Stimulated activated CD4-positive, alpha-beta T cell treated with anti-CD3 and anti-CD28 coated beads, TNF-alpha, amount 100 ng/mL, for 48 hours (primary cell): ENCODE measurements at places on chromosomes 2 and 18.

GRCh38 chr2:47725808-47726207, 57.1 kb upstream of the MSH6 start:
- DNase-seq: no peak

DNA sequence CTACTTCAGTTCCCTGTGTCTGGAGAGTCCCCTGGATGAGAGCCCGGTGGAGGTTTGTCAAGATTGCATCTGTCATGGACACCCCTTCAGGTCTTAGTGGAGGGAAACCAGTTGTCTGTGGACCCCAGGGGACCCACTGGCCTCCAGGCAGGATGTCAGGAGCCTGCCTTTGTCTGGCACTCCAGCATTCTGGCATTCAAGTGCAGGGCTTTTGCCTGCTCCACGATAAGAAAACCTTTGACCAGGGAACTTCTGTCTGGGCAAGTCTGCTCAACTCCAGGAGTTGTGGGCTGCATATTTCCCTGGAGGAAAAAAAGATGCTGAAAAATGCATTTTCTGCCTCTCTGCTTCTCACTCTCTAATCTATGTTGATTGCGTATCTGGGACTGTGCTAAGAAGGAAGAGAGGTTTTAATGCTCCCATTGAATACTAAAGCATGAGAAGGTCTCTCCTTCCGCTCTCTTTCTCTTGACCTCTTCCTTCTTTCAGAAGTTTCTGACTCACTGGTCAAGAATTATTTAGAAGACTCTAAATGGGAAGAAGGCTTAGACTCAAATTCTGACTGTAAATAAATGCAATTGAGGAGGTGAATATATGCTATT, 104.5 kb downstream of the MMADHC start:
- DNase-seq: no peak

DNA sequence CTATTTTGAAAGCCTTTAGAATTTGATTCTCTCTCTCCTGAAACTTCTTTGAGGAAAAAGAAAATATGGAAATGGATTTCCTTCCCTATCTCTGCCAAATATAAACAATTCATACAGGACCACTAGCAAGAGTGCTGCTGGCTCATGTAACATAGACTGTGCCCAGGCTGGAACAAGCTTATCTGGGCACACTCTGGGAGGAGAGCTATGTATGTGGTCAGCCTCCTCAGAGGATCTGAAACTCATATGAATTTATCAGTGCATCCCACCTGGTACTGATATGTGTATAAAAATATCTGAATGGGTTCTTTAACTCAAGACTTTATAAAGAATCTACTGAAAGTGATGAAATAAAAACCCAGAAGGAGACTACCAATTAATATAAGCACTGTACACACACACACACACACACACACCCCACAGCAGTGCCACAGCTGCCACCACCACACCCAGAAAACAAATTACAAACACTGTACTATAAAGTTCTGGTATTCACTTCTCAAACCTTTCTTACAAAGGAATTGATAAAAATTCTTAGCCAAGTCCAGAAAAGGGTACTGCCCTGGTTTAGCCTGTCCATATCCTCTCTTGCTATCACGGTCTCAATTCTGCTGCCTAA, 115.6 kb downstream of the IRS1 start:
- DNase-seq: no peak

DNA sequence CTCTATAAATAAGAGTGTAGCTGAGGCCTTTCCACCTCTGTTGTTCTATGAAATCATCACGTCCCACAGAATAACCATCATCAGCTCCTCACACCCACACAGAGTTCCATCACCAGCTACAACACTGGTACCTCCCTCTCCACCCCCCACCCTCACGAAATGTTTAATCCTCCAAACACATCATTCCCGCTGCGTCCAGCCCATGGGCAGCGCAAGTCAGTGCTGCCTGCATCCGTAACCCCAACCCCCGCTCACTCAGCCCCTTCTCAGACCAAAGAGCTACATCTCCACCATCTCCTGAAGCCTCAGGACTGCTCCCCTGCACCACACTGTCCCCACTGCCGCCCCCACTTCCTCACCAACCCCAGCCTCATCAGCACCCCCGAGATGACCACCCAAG, 19.4 kb downstream of the DNMT3A start:
- no peak for DNase-seq

DNA sequence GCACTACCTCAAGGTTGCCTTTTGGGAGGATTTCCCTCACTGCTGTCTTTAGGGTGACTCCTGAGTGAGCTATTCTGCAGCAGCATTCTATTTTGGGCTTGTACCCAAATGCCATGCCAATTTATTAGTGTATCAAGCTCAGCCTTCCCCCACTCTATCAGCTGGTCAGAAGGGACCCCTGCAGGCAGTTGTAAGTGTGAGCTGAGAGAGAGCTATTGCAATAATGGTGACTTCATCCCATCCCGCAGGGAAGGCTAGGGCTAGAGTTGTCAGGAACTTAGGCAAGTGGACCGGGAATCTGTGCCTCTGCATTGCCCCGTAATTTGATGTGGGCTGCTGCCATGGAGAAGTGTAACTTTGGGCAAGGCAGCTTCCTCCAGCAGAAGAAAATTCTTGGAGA, 1.8 kb upstream of the CRYGB start:
- DNase-seq: no peak

GRCh38 chr2:27606611-27607010, 22.2 kb downstream of the CCDC121 start:
- DNase-seq: no peak

GRCh38 chr2:191929288-191929687, 82.4 kb upstream of the CAVIN2 start:
- DNase-seq: no peak

DNA sequence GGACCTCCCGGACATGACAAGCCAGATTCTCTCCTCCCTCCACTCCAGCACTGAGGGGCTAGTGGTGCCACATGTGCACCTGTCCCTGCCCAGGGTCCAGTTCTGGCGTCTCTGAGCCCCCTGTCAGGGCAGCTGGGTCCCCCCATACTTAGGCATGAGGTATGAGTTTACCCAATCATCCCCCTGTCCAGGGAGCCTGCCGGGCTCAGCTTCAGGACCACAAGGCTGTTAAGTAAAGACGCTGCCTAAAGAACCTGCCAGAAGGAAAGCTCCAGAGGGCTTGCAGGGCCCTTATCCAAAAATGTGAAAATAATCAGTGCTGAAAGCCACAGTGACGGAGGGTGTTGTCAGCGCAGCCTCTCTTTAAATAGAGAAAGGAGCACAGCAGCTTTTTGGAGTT, 40.0 kb downstream of the SH3BP4 start:
- no peak for DNase-seq

DNA sequence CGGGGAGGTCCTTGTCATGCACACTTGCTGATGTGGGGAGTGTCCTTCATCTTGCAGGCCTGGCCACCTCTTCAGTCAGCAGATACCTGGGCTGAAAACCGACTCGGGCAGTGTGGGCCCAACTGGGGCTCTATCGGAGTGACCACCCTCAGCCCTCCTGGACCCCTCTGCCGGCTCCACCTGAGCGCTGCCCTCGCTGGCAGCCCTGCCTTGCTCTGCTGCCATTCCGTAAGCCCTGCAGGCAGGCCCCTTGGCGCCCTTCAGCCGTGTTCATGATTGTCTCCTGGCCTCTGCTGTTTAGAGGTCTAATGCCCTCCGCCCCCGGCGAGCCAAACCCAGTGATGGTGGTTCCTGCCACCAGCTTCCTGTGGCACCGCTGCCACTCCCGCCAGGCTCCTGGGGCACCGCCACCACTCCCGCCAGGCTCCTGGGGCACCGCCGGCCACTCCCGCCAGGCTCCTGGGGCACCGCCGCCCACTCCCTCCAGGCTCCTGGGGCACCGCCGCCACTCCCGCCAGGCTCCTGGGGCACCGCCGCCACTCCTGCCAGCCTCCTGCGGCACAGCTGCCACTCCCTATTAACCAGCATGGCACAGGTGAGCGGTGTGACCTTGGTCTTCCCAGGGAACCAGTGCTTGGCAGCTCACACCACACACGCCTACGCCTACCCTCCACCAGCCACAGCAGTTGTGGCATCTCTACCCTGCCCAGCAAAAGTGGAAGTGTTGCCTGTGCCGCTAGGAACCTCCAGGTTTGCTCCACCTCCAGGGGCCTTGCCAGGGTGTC, 15.9 kb downstream of the CAPN10 start:
- DNase-seq: no peak

DNA sequence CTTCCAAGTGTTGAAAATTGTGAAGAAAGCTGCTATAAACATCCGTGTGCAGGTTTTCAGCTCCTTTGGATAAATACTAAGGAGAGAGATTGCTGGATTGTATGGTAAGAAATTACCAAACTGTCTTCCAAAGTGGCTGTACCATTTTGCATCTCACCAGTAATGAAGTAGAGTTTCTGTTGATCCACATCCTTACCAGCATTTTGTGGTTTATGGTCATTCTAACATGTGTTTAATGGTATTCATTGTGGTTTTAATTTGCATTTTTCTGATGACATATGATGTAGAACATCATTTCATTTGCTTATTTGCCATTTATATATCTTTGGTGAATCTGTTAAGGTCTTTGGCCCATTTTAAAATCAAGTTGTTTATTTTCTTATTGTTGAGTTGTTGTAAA, 260.7 kb downstream of the SPAG16 start:
- no peak for DNase-seq

GRCh38 chr2:36597003-36597531, 901 bp downstream of the FEZ2 start:
- no peak for DNase-seq

DNA sequence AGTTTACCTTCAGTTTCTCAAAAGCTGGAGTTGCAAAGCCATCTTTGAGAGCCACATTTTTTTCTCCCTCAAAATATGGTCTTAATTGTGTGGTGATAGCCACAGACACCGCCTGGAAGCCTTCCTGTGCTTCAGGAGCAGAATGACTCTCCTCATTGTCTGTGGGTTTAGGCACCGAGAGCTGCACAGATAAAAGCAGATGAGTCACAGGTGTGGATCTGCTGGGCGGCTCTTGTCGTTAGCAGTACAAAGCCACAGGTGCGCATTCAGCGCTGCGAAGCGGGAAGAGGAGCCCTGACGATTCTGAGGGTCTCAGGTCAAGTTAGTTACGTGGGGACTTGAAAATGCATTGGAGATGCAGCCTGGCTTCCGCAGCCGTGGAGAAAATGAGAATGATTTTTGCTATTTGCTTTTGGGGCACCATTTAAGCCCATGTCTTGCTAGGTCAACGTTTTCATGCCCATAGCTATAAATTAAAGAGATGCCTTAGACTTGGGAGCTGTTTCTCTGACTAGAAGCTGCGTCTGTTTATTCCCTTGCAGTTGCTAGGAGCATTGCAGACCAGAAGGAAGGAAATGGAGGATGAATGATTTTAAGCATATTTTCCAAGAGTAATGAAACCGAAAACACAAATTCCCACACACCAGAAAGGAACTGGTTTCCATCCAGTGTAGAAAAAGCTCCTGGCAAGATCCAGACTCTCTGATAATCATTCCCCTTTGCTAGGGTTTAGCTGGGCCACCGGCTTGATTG, 51.5 kb downstream of the KLHL29 start:
- DNase-seq: peak; percentile 48

GRCh38 chr2:172297950-172298349, 129.4 kb upstream of the ITGA6 start:
- no peak for DNase-seq

GRCh38 chr2:108614043-108614545, 79.8 kb downstream of the LIMS1 start:
- DNase-seq: no peak

DNA sequence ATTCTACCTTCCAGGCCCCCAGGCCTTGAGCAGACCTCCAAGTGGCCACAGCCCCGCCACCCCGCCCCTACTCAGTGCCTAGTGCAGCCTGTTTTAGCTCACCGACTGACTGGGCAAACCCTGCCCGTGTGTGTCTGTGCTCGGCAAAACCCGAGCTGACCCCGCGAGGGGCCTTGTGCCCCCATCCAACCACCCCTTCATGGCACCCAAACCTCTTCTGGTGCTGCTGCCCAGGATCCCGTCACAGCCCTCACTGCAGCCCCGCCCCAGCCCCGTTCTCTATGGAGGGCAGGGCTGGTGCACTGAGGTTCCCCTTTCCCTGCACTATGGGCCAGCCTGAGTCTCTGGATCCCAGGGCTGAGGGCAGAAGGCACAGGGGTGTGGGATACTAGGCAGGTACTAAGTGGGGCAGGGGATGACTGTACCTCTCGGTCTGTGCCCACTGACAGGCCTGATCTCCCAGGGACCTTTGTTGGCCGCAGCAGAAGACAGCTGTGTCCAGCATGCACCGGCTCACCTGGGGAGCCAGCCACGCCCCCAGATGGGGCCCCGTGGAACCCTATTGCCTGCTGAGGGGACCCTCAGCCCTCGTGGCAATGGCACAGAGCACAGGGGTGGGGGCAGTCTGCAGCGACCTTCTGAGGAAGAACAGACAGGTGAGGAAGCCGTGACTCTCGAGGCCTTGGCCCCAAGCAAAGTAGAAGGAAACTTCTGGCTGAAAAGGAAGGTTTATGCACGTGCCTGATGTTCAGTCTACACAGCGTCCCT, 69.9 kb upstream of the OTOS start:
- DNase-seq: no peak

GRCh38 chr18:56165601-56166355, 472.6 kb downstream of the TXNL1 start:
- no peak for DNase-seq

- DNase-seq: no peak
These were observed 346.8 kb downstream of the CYP26B1 start for GRCh38 chr2:71800851-71801250.

- no peak for DNase-seq
These were observed 4.2 kb downstream of the ZNF516 start for GRCh38 chr18:76490670-76491472.

DNA sequence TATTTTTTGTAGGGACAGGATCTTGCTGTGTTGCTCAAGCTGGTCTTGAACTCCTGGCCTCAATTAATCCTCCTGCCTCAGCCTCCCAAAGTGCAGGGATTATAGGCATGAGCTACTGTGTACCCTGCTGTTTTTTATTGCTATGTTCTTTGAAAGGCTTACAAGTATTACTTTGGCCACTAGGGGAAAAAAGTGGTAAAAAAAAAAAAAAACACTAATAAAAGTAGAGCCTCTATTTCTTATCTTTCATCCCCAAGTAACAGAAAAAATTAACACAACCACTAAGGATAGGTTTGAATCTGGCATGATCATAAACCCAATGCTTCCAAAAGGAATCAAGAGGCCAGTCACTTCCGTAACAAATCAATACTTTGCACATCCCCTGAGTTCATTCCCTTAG, 11.6 kb downstream of the NOL10 start:
- DNase-seq: no peak

- DNase-seq: no peak
These were observed 234.8 kb upstream of the SMAD2 start for GRCh38 chr18:48165111-48165866.

GRCh38 chr2:85243101-85244072, 84.4 kb downstream of the TGOLN2 start:
- DNase-seq: no peak

DNA sequence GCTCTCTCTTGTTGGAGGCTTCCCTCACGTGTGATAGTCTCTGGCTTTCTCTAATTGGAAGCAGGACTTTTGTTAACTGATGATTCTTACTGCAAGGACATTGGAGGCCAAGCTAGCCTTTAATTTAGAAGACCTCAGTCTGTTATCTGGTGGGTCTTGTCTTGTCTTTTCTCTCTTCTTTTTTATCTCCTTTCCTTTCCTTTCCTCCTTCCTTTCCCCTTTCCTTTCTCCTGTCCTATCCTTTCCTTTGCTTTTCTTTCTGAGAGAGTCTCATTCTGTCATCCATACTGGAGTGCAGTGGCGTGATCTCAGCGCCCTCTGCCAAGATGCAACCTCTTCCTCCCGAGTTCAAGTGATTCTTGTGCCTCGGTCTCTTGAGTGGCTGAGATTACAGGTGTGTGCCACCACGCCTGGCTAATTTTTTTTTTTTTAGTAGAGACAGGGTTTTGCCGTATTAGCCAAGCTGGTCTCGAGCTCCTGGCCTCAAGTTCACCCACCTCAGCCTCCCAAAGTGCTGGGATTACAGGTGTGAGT, 18.1 kb downstream of the CCNYL1 start:
- DNase-seq: no peak
